Right forelimb (tissue), 1 donor: ENCODE measurements at places on chromosomes 7 and 10.

GRCh38 chr7:46660402-46660980 lies 739.4 kb upstream of the IGFBP3 start:
- no peak for DNase-seq

DNA sequence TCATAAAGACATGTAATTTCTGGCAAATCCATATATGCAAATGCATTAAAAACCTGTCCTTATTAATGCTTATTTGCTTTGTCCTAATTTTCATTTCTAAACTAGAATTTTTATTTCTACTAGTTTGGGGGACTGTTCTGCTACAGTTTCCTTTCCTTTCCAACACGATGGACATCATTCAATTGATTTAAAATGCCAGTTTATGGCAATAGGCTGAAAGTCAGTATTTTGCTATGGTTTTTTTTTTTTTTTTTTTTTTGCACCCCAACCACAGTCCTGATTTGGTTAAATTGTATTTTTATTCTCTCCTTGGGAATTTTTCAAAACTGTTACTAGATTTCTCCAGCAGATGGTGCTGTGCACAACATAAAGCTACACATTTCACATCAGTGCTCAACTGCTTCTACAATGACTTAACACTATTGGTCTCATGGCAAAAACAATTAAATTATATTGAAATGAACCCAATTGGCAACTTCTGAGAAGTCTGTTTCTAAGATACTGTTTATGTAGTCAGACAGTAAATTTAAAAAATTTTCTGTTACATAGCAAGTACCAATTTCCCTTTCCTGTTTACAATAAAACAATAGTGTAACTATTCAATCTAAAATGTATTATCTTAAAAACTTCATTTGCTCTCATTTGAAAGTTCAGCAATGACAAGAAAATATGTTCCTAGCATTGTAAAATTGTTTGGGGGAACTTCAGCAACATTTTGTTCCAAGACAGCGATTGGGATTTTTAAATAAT lies 193.8 kb upstream of the CCDC6 start:
- no peak for DNase-seq

DNA sequence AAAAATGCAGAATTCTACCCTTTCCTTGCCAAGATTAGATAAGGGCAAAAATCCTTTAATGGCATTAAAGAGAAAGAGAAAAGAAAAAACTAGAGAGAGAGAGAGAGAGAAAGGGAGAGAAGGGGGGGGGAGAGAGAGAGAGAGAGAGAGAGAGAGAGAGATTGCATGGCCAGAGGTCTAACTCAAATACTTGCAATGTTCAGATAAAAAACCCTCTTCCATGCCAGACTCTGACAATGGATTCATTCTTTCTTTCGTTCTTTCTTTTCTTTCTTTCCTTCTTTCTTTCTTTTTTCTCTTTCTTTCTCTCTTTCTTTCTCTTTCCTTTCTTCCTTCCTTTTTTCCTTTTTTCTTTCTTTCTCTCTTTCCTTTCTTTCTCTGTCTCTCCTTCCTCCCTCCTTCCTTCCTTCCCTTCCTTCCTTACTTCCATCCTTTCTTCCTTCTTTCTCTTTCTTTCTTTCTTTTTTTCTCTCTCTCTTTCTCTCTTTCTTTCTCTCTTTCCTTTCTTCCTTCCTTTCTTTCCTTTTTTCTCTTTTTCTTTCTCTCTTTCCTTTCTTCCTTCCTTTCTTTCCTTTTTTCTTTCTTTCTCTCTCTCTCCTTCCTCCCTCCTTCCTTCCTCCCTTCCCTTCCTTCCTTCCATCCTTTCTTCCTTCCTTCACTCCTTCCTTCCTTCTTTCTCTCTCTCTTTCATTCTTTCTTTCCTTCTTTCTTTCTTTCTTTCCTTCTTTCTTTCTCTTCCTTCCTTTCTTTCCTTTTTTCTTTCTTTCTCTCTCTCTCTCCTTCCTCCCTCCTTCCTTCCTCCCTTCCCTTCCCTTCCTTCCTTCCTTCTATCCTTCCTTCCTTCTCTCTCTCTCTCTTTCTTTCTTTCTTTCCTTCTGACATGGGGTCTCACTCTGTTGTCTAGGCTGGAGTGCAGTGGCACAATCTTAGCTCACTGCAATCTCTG lies 175.7 kb downstream of the PRKCQ start:
- no peak for DNase-seq

GRCh38 chr7:68381731-68382130 lies 1216.5 kb upstream of the AUTS2 start:
- DNase-seq = no peak

DNA sequence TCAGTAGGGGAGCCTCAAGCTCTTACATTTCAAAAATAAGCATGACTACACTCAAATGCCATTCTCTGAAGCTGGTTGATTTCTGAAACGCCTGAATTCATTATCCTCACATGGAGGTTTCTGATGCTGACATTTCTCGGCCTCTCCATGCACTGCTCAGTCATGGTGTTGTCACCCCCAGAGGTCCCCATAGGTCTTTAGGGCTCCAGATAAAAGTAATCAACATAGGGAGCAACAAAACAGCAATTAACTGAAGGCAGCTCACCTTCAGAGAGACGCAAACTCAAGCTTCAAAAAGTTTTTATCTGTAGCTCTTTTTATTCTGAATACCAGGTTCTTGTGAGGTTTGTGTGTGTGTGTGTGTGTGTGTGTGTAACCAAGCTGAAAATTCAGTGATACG lies 223.2 kb upstream of the LRRN3 start:
- DNase-seq = no peak
